ENCODE measurements at places on chromosomes 12 and 14.
A peak's percentile ranks its signal among the peaks of the same experiment; 100 is the strongest.

DNA sequence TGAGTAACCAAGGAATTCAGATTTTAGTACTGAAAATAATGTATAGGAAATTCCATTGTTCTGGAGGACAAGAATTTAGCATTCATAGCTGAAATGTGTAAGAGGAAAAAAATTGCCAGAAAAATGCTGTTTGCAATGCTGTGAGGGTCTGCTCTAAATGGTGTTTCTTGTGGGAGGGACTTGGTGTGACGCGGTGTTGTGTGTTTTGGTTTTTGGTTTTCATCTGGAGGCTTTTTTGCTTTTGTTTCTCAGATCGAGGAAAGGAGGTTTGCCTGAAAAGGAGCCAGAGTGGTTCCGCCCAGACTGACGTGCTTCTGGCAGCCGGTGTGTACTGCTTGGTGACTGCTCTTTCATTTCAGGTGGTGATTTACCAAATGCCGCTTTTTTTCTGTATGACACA, 211.8 kb upstream of the HMGA2 start:
- DNase-seq: no peak

GRCh38 chr12:108099778-108100489, 29.2 kb upstream of the WSCD2 start:
- DNase-seq: no peak

DNA sequence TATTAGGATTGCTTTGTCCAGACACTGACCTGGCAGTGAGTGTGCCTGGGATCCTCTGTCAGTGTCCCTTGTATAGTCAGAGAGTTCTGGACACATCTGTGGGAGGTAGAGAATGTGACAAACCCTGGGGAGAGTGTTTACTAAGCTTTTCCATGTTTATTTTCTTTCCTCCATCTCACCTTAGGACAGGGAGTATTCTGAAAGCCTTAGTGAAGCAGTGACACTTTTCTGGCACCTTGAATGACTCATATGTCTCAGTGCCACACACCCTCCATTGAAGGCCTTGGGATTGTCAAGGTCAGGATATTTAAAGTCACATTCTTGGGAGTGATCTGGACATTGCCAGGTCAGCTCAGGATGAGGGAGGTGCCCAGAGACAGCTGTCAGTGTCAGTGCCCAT, 34.9 kb upstream of the CTDSP2 start:
- DNase-seq: no peak

DNA sequence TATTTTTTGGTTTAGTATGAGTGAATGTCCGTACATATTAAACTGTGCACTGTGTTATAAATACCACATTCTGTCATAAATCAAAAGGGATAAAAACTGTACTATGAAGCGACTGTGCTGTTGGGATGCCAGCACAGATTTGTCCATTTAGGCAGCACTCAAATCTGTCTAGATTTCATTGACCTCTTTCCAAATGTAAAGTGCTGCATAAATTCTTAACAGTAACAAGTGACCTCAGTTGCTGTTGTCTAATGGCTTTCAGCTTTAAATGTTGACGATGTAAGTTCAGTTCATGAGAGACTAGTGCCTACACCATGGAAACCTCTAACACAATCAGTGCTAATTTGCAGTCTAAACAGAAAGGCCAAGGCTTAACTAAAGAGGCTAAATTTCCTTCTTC, 531.4 kb upstream of the LMO3 start:
- DNase-seq: no peak

DNA sequence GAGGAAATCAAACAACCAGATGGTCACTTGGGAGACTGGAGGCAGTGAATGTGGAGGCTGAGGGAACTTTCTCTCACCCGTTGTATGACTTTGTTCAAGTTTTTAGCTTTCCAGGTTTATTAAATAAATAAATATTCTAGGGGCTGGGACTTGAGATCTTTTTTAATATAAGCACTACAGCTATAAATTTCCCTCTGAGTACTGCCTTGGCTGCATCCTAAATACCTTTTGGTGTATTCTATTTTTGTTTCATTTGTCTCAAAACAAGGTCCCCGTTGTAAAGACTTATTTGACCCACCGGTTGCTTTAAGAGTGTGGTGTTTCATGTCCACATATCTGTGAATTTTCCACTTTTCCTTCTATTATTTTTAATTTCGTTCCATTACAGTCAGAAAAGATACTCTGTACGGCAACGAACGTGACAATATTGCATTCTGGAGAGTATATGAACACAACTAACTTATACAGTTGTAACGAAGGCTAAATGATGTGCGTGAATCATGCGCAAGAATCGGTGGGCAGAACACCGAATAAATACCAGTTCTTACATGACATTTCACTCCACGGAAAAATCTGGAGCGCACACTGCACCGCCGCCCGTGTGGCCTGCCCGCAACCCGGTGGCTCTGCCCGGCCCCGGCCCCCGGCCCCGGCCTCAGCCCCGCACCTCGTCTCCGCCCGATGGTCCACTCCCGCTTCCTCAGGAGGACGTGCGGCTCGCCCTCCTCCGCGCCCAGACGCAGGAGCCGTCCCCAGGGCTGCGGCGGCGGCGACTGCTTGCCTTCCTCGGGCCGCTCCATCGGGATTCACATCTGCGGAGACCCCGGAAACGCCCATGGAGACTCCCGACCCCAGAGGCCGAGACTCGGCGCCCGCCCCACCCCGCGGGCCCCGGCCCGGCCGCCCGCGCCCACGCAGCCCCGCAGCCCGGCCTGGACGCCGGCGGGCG, 602 bp downstream of the CHFR start:
- peak; percentile 52 for DNase-seq

- no peak for DNase-seq
These were observed 33.6 kb downstream of the PIWIL1 start for GRCh38 chr12:130371296-130371695.

DNA sequence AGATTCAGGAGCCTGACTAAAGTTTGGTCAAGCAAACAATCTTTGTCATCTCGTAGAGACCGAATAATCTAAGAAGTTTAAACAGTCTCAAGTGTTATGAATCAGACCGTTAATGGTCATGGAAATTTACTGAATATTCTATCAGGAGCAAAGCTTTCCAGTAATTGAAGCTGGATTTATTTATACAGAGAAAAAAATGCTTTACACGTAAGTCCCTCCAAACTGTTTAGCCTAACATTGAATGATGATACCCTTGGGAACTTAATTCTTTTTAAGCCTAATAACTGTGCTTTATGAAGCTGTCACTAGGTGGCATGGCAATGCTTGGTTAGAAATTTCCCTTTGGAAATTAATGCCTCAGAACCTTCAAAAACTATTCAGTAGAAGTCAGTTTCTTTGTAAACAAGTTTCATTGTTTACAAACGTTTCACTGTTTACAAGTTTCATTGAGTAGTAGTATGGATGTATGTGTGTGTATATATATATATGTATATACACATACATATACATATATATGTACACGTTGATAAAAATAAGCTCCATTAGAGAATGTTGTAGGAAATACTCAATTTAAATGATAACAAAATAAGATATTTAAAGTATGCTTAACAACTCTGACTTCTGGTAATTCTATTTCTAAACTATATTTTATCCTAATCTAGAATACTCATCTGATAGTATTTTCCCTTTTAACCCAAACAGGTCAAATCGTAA, 32.1 kb downstream of the DEPDC4 start:
- DNase-seq: peak; percentile 59

DNA sequence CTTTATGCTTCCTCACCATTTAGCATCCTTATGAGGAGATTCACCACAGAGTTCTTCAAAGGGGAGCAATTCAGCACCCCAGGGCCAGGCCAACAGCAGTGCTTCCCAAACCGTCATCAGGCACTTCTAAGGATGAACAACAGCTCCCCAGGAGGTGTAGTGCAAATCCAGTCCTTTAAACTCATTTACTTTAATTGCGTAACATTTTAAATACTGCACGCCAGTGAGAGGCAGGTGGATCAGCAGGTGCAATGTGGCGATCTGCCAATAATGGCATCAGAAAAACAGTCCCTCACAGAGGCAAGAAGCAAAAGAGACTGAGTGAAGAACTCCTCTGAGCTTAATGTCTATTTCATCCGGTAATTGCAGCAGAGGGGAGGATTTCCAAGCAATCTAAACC, 770.9 kb upstream of the FOXG1 start:
- DNase-seq: no peak

GRCh38 chr14:61923348-61923747, 161.1 kb downstream of the SNAPC1 start:
- no peak for DNase-seq

Data from suppressor macrophage (primary cell).